ENCODE measurements at places on chromosomes 11 and 22.

GRCh38 chr11:26247340-26247739 lies 84.6 kb upstream of the ANO3 start:
- DNase-seq: no peak

- no peak for DNase-seq
Measured at GRCh38 chr11:75536786-75537641, 11.3 kb upstream of the GDPD5 start.

- DNase-seq: peak; percentile 38
Measured at GRCh38 chr11:134139873-134140331, 71.0 kb downstream of the JAM3 start.

- DNase-seq: no peak
Measured at GRCh38 chr11:113540416-113541330, 65.5 kb upstream of the DRD2 start.

DNA sequence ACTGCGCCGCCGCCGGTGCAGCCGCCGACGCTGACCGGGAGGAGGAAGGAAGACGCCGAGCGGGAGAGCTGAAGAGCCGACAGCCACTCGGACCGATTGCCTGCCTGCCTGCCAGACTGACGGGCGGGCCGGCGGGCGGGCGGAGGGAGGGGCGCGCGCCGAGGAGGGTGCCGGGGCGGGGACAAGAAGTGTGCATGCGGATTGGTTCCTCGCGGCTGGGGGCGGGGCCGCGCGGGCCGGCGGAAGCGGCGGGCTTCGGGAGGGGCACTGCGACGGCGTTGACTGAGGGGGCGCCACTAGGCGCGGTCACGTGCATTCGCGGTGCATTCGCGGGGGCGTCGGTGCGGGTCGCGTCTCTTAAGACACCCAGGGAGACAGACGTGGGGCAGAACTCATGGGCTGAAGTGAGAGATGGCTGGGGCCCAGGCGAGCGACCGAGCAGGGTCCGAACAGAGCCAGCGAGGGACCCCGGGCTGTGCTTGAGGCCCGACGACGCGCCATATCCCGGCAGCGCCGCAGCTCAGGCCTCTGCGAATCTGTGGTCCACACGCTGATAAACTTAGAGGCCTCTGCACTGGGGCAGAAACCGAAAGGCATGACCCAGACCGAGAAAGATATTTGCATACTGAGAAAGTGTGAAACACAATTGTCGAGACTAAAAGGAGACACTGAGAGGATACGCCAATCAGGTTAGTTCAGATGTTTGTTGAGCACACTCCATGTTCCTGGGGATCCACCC lies at the start of gene MAPK1:
Gene MAPK1, minus strand, starts transcription at position 118 of the 739 bp plus-strand sequence. CDS start 205 bp downstream, outside the sequence.
- peak; percentile 85 for DNase-seq

DNA sequence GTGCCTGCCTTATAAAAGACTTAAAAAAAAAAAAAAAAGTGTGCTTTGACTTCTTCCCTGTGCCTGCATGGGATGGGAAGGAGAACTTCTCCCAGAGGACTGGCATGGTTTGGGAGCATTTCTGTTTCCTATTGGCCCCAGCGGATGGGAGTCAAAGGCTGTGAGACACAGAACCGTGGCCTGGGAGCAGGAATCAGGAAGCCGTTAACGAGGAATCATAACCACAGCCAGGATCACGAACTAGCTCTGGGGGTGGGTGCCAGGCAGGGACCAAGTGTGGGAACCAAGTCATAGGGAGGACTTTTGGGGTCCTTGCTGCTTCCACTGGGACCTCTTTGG lies 526 bp downstream of the C1QTNF6 start:
- no peak for DNase-seq

DNA sequence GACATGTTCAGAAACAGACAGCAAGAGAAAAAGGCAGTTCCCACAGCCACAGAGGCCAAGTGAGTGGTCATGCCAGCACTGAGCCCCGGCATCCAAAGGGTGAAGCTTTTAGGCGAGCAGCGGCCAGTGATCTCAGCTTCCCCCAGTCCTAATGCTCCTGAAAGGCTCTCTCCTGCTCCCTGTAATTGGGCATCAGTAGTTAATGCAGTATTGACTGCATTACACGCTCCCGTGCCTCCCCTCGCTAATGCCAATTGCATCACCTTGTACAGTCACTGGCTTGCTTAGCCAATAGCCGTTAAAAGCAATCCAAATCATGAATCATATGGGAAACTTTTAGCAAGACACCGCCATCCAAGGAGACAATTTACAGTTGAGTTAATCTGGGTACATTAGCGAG lies 4.9 kb downstream of the LMO1 start:
- DNase-seq: no peak

DNA sequence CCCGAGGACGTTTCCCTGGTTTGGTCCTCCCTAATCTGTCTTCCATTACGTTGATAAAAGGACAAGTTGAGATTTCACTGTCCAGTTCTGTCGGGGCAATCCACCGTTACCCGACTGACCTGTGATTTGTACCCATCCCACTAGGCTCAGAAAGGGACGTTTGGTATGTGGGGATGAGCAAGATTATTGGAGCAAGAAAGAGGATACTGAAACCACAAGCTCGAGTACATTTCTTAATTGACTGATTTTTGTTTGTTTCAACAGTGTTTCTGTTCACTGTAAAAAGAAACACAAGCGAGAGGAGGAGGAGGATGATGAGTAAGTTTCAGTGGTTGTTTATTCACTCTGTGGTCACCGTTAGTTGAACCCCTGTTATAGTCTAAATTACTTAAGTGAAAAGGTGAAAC lies 969 bp downstream of the CCDC117 start:
- DNase-seq: no peak

- DNase-seq: peak; percentile 89
Measured at GRCh38 chr22:37538590-37539357, 19.6 kb upstream of the CARD10 start.

DNA sequence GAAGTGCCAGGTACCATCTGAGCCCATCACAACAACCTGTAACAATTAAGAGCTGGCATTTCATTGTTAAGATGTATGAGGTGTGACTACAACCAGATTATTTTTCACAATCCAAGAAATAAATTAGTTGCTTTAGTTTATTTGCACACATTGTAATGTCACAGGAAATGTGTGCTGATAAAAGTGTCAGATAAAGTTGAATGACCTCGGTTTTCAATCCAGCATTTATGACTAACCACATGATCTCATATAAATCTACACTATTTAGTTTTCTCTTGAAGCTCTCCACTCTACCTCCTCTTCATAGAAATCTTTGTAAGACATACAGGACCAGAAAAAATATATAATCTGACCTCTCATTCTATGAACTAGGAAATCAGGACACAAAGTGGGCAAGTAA lies 166.2 kb downstream of the PGR start:
- no peak for DNase-seq

DNA sequence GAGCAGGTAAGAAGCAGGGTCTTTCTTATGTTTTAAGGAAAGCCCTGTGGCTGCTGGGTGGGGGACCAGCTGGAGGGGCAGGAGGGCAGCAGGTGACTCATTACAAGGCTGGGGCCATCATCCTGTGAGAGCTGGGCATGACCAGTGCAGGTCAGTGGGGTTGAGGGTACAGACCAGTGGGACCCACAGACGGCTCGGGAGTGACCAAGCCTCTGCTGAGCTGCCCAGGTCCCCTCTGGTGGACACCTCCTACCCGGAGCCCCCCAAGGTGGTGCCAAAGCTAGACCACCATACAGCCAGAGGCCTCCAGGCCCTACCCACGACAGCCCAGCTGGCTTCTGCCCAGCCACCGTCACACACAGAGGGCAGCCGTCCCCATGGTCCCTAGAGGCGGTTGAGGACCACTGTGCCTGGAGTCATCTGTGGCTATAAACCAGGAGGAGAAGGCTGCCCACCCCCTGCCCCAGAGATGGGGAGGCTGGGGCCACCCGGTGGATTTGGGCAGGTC lies 670 bp downstream of the MYEOV start:
- DNase-seq: no peak

GRCh38 chr11:5679811-5680210 lies 5.1 kb downstream of the TRIM5 start:
- DNase-seq: no peak

GRCh38 chr11:36073411-36074203 lies 129.7 kb downstream of the LDLRAD3 start:
- no peak for DNase-seq

GRCh38 chr11:114784216-114784615 lies 105.9 kb downstream of the NXPE2 start:
- DNase-seq: no peak

- DNase-seq: no peak
Measured at GRCh38 chr11:116397602-116398084, 375.1 kb downstream of the BUD13 start.

GRCh38 chr11:26324270-26324669 lies 7.7 kb upstream of the ANO3 start:
- DNase-seq: no peak

- DNase-seq: no peak
Measured at GRCh38 chr22:42549331-42550060, 4.3 kb upstream of the SERHL2 start.

GRCh38 chr22:30228509-30229359 lies 17.8 kb downstream of the LIF start:
- DNase-seq: no peak

- no peak for DNase-seq
Measured at GRCh38 chr11:2249189-2249916, 21.0 kb downstream of the ASCL2 start.

GRCh38 chr22:27719535-27720227 lies 81.9 kb downstream of the MN1 start:
- no peak for DNase-seq

GRCh38 chr22:29442976-29443375 lies 4.6 kb downstream of the RFPL1 start:
- no peak for DNase-seq

- DNase-seq: no peak
Measured at GRCh38 chr11:123682696-123683410, 28.4 kb upstream of the SCN3B start.

DNA sequence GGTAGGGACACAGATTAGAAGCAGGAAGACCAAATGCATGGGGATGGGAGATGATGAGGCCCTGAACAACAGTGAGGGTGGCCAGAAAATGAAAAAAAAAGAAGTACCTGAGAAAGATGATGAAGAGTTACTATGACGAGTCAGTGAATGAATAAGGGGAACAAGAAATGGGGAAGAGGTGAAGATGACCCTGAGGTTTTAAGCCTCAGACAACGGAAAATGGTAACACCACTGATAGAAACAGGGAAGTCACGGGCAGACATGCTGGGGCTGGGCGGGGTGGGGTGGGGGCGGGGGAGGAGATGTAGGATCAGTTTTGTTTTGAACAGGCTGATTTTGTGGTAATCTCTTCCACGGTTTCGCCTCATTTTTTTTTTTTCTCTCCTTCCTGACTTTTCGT lies 205.1 kb upstream of the CADM1 start:
- DNase-seq: no peak

DNA sequence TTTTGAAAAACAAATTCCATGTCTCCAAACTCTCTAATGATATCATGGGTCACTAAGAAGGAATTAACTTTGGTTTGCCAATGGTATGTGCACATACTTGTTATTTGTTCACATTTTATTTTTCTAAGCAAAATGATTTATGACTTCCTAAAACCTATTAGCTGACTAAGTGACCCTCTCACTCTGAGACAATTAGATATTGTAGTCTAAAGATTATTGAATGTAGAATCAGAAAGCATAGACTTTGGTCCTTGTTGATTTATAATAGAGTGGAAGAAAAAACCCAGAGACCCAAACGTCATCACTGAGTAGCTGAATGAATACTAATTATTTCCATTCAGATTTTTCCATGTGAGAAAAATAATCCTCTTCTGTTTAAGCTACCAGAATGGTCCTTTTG lies 243.5 kb upstream of the ANO3 start:
- DNase-seq: no peak

DNA sequence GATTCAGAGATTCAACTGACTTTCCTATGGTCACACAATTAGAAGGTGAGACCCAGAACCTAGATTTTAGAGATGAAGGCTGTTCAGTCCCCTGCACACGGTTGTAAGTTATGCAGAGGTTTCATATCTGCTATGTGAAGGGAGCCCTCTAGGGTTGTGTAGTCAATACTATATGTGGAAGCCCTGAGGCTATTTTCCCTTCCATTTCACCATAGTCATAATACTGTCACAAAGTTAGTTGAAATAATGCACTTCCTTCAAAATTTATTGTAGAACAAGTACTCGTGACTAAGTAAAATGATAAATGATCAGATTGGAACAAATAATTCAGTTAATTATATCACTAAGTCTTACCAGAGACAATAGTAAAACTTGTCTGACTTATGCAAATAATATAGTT lies 48.8 kb downstream of the ENDOD1 start:
- DNase-seq: no peak

DNA sequence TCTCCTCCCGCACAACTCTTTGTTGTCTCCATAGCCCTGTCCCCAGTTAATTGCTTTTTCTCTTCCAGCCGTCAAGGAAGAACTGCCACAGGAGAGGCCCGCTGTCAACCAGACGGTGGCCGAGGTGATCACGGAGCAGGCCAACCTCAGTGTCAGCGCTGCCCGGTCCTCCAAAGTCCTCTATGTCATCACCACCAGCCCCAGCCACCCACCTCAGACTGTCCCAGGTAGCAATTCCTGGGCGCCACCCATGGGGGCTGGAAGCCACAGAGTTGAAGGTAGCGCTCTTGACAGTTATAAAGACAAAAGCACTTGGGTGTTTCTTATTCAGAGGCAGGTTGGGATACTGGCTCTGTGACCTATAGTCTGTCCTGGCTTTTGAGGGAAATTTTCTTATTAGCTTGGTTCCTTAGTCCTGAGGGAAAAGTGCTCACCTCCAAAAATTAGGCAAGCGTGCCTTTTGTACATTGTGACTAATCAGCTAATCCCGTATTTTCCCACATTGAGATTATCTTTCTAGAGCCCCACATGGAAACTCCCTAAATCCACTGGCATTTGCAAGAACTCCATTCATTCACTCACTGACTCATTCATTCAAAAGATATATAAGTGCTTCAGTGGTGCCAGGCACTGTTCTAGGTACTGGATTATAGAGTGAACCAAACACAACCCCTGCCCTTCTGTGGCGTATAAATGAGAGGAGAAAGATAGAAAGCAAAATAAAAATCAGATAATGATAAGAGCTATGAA lies 65.9 kb downstream of the KREMEN1 start:
- no peak for DNase-seq

- no peak for DNase-seq
Measured at GRCh38 chr11:17526326-17526725, 17.9 kb downstream of the USH1C start.

- DNase-seq: no peak
Measured at GRCh38 chr11:117219001-117219400, 12.9 kb downstream of the PCSK7 start.

GRCh38 chr11:842370-843002 lies at the start of the genes POLR2L and TSPAN4:
Gene POLR2L, minus strand, starts transcription at chr11:842529. Its CDS starts 21 bp downstream, at chr11:842508.
Gene TSPAN4, plus strand, starts transcription at chr11:842852. Its CDS starts 7,453 bp downstream, at chr11:850305.
- peak; percentile 90 for DNase-seq

- DNase-seq: no peak
Measured at GRCh38 chr11:21307874-21308273, 638.5 kb downstream of the NELL1 start.

GRCh38 chr11:76086743-76087635 lies 119.3 kb downstream of the WNT11 start:
- no peak for DNase-seq

- no peak for DNase-seq
Measured at GRCh38 chr11:35518766-35519165, 6.7 kb downstream of the PAMR1 start.

GRCh38 chr11:108916935-108917334 lies 252.1 kb downstream of the DDX10 start:
- DNase-seq: no peak

GRCh38 chr11:45984192-45984591 lies 61.7 kb downstream of the LARGE2 start:
- DNase-seq: no peak
